ENCODE measurements at places on chromosomes 6 and 20.

DNA sequence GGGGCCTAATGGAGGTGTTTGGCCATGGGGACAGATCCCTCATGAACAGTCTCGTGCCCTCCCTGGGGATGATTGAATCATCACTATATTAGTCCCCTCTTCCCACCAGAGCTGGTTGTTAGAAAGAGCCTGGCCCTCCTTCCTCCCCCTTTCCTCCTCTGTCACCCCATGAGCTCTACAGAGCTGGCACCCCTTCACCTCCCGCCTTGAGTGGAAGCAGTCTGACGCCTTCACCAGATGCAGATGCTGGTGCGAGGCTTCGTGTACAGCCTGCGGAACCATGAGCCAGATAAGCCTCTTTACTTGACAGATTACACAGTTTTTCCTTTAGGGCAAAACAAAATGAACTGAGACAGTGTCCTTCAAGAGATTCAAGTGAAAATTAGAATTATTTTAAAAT lies 74.4 kb upstream of the RIPOR2 start:
- no peak for DNase-seq

DNA sequence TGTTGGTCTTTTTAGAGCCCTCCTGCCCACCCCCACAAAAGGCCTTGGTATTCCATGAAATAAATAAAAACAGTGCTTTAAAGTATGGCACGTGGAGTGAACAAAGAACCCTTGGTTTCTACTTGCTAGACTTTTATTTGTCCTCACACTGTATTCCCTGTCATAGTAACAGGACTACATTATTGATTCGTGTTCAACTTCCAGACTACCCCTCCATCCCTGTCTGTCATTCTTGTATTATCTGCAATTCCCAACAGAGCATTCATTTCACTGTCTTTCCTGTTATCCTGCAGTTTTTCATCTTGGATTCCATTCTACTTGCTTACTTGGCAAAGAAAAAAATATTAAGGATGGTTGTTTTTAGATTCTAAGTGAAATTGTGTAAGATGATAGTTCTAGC lies 307.4 kb upstream of the CNR1 start:
- DNase-seq: no peak

DNA sequence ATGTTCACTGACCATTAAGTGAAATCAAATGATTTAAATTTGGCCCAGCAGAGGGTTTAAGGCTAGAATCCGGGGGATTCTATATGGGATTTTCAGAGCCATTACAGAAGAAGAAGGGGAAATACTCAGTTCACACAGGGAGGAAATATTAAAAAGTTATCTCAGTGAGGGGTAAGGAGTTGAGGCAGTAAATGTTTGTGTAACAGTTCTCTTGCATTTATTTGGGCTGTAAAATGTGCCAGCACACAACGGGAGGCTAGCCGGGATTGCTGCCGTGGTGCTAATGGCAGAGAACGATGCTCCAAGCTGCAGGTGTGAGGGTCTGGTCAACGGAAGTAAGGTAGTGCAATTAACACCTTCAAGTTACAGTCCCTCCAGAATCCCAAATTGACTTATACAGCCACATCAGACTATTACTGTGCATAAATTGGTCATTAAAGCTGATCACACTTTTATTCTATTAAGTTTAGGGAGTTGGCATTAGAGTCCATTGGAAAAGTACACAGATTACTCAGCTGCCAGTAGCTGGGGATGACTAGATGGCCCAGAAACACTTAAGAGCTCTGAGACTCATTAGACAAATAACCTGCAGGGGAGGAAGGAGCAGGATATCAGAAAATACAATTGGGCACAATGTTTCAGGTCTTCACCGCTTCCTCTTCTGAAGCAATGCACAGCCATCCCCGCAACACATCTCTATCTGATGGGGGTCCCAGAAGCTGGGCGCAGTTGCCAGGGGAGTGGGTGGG lies 31.3 kb downstream of the PPP1R3G start:
- no peak for DNase-seq

DNA sequence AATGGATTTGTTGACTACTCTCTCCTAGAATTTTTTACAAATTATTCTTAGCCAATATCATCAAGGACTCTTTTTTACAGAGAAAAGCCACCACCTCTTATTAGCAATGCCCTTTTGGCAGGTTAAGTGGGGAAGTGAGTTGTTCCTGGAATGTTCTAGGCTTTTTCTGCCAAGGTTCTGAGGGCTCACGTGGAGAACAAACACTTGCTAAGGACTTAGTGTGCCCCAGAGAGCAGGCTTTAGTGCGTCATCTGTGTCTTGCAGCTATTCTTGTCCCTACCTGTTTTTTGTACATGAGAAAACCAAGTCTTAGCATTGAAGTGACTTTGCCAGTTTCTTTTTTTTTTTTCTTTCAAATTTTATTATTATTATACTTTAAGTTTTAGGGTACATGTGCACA lies 33.5 kb downstream of the CFAP61 start:
- DNase-seq: no peak

All from uterus (tissue), 4 donors.